ENCODE measurements at places on chromosomes 2 and 18.

DNA sequence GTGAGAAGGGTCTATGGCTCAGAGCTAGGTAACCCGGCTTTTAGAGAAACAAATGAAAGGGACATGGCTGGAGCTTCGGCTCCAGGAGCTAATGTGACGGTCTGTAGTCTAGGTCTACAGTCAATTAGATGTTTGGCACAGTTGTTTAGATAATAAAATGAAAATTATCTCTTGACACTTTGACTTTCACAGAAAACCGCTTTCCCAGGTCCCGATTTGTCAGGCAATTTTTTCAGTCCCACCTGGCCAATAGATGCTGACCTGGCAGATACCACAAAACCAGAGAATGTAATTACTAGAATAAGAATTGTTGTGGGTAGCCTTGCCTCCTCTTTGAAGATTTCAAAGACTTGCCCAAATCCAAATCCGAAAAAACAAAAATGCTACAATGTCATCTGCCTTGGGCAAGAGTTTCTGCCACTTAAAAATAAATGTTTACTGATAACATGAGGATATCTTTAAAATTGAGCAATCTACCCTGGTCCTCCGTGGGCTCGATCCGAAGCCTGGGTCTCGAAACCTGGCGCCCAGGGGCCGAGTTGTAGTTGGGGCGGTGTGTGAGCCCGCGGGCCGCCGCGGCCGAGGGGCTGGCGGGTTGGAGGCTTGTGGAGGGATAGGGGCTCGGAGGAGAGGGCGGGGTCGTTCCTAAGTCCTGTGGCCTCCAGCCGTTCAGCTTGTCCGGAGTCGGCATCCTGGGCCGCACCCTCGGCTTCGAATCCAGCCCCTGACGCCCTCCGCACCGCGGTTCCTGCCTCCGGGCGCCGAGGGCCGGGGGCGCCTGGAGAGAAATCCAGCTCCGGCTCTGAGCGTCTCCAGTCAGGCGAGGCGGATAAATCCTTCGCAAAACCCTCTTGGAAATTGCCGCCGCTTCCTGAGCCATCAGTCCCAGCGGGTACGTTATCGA lies 2.3 kb downstream of the EMX1 start:
- DNase-seq, result no peak

GRCh38 chr2:48940606-48941005 lies 185.1 kb upstream of the LHCGR start:
- no peak for DNase-seq

- DNase-seq, result no peak
Observed at GRCh38 chr2:109176928-109177327, 47.9 kb downstream of the SH3RF3 start.

- no peak for DNase-seq
Observed at GRCh38 chr2:109284826-109285225, 155.8 kb downstream of the SH3RF3 start.

DNA sequence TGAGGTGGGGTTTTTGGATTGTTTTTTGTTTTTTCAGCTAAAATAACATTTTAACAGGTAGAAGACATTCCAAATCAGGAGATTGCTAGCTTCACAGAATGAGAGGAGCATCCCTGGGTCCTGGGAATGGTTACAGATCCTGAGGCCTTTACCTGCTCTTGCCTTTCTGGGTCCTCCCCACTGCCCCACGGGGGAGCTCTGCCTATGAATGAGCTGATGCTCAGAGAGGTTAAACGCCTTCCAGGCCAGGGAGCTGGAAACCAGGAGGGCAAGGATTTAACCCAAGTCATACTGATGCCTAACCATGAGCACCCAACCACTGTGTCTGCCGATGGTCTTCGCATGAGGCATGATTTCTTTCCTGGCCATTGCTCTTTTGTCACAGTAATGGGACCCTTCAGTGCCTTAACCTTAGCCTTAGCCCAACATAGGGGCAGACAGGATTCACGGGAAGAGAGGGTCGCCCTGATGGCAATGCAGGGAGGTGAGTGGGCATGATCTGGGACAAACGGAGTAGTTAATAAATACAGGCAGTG lies 16.1 kb downstream of the MOCOS start:
- no peak for DNase-seq

GRCh38 chr2:120662746-120663145 lies 72.9 kb upstream of the GLI2 start:
- no peak for DNase-seq

DNA sequence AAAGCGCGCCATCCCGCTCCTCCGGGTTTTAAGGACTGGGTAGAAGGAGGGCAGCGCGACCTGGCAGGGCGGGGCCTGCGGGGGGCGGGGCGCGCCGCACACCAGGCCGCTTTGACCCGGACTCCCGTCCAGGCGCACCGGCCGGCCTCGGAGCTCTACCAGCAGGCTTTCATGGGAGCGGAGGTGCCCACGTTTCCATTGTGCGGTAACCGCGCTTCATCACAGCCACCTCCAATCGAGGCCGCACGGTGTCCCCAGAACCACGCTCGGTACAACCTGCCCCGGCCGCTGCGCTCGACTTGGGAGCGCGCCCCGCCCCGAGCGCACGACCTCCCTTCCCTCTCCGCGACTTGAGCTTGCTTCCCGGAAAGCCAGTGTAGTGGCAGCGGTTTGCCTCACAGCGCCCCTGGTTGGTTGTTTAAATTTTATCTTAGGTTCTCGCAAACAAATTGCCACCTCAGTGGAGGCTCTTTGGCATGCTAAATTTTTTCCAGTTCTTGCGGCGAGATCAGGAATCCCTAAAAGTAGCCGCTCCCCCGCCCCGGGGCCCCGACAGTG lies 280 bp upstream of the CYP1B1 start:
- DNase-seq, result no peak

DNA sequence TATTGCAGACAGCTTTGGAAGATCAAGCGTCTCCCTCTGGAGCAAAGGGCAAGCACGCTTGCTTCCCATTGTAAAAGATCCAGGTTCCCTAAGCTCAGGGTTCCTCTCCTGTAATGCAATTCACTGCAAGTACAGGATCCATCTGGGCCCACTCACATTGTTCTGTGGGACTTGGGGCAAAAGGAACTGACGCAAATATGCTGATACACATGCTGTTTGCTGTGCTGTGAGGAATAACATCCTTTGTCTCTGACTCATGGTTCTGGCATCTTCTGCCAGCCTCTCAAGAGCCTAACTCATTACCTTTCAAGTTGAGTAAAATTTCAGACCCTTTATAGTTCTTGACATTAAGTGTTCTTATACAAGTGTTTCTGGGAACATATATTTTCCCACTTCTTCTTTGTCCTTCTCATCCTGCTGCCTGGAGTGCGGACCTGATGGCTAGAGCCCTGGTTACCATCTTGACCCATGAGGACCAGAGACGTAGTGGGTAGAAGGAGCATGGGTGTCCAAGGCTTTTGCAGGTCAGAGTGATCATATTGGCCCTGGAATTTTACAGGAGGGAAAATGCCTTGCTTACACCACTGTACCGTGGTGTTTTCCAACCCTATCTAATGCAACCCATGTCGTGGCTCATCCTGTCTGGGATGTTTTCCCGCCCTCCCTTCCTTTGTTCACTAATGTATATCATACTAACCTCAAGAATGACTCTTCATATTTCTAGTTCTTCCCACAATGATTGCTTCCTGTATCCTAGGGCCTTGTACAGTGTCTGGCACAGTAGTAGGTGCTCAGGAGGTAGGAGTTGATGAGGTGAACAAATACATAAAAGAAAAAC lies 145.7 kb upstream of the GLI2 start:
- DNase-seq, result no peak

DNA sequence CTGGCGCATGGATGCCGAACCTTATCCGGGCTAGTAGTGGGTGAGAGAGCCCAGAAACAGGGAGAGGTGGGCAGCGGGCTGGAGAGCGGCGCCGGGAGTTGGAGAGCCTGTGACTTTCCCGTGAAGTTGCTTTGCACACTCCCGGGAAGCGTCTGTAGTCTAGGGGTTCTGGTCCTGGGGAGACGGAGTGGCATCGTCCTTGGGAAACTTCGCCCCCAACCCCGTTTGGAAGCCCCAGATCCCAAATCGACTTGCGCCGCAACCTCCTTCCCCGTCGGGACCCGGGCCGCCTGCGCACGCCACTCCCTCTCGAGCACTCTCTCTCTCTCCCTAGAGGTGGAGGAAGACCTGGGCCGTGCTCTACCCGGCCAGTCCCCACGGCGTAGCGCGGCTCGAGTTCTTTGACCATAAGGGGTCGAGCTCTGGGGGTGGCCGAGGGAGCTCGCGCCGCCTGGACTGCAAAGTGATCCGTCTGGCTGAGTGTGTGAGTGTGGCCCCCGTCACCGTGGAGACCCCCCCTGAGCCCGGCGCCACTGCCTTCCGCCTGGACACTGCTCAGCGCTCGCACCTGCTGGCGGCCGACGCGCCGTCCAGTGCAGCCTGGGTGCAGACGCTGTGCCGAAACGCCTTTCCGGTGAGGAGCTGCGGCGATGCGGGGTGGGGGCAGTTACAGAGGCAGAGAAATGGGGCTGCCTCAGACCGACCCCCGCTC lies 456 bp downstream of the DOK1 start:
- DNase-seq, result no peak

DNA sequence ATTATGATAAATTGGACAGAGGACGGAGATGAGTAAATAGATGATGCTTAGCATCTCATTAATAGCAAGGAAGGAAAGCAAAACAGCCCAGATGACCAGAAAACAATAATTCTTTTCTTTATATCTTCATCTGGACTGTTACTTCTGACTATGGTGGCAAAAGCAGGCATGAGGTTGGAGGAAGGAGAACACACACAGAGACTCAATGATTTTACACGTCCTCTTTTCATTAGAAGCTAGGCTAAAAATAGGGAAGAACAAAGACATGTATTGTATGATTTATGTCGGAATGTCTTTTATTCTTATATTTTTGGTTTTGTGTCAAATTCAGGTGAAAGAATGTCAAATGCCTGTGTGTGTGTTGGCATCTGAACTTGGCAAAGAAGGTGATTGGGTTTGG lies 137.1 kb downstream of the MAP2 start:
- no peak for DNase-seq

- DNase-seq, result no peak
Observed at GRCh38 chr2:240933966-240934700, 28.0 kb downstream of the CROCC2 start.

DNA sequence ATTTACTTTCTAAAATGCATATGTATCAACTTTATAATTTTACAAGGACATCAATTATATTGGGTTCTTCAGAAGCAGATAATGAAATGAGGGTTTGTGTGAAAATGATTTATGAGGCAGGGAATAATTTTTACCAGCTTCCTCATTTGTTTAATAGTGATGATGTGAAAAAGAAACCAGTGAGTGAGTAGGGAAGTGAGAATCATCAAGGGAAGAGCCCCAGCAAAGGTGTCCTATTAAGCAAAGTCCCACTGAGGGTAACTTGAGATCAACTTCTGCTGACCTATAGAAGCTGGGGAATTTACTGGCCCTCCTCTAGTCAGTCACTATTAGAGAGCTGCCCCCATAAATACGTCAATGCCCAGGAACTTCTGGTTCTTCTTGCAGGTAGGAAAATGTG lies 266.8 kb upstream of the LYPD1 start:
- DNase-seq, result no peak

- DNase-seq, result no peak
Observed at GRCh38 chr2:64485331-64485730, 31.4 kb downstream of the LGALSL start.

- DNase-seq, result no peak
Observed at GRCh38 chr2:231270221-231271114, 72.0 kb downstream of the ARMC9 start.
